SW 1271 (cell line): ENCODE measurements at places on chromosomes 7 and 10.

GRCh38 chr7:110595694-110596093 lies 495.2 kb upstream of the LRRN3 start:
- no peak for DNase-seq

GRCh38 chr7:106503626-106504025 lies 157.3 kb downstream of the CCDC71L start:
- no peak for DNase-seq

DNA sequence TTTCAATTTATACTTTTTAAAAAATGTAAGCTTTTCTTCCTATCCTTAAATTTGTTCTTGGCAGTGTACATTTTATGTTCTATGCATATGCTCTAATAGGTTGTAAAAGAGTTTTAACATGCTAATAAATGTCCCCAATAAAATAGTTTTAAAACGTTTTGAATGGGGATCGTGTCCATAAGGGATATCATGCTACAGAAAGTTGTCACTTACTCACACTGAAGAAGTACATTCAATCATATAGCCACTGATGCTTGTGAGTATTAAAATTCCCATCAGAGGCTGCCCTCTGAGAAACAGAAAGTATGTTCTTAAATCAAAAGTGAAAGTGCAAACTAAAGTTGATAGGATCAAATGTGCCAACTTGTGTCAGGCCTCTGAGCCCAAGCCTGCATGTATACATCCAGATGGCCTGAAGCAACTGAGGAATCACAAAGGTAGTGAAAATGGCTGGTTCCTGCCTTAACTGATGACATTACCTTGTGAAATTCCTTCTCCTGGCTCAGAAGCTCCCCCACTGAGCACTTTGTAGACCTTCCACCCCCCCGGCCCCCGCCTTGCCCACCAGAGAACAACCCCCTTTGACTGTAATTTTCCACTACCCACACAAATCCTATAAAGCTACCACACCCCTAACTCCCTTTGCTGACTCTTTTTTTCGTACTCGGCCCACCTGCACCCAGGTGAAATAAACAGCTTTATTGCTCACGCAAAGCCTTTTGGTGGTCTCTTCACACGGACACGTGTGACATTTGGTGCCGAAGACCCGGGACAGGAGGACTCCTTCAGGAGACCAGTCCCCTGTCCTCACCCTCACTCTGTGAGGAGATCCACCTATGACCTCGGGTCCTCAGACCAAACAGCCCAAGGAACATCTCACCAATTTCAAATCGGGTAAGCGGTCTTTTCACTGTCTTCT lies 877 bp upstream of the NOD1 start:
- DNase-seq, result no peak

GRCh38 chr10:121159670-121160069 lies 308.5 kb downstream of the WDR11 start:
- no peak for DNase-seq

DNA sequence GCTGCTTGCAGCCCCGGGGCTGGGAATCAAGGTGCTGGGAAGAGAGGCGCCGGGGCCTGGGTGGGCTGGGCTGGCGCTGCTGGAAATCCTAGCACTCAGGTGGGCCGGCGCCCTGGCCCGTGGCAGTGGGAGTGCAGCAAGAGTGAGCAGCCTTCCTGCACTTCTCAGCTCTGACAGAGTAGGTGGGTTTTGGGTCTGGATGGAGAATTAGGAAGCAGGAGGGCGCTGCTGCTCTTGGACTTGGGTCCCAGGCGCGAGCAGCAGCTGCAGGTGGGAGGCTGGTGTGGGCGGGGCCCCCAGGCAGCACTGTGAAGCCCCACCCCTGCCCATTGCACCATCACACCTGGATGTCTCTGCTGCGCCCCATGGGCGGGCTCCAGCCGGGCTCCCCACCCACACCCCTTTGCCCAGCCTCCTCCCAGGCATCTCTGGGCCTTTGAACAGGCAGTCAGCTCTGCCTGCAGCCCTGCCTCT lies 6.0 kb downstream of the BRI3 start:
- no peak for DNase-seq

GRCh38 chr7:111150709-111151108 lies 59.8 kb downstream of the LRRN3 start:
- no peak for DNase-seq

DNA sequence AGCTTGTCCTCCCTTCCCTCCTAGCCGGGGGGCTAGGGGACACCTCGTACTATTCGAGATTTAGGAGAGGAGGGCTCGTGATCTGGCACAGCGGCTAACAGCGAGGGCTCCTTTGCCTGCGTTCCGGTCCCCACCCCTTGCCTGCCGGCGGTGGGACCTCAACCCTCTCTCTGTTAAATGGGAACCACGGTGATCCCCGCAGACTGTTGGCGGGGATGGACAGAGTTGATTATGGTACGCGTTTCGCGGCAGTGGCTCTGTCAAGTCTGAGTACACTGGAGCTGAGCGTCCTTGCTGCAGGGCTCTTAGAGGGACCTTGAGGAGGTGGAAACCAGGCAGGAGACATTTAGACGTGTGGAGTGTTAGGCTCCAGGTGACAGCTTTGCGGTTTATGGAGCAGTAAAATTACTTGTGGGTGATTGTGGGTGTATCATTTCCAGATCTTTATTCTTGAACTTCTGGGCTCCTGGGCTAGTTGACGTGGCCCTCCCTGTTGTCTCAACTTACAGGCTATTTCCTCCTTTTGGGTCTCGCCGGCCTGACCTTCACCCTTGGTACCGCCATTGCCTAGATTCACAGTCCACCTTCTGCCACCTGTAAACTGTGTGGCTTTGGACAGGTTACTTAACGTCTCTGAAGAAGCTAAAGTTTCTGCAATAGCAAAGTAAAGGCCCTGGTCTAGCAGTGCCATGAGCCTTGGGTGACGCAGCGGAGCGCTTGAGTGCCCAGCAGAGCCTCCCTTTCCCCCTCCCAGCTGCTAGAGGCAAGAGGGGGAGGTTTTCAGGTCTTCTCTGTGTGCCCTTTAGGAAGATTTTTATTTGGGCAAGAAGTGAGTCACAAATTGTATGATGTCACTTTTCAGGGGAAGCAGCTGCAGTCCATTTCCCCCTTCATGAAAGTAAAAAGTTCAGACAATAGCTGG lies 739 bp downstream of the CASP7 start:
- no peak for DNase-seq

GRCh38 chr7:124813994-124814798 lies 48.6 kb upstream of the GPR37 start:
- DNase-seq, result no peak

GRCh38 chr10:37960591-37961137 lies 15.8 kb downstream of the ZNF25 start:
- DNase-seq, result no peak

DNA sequence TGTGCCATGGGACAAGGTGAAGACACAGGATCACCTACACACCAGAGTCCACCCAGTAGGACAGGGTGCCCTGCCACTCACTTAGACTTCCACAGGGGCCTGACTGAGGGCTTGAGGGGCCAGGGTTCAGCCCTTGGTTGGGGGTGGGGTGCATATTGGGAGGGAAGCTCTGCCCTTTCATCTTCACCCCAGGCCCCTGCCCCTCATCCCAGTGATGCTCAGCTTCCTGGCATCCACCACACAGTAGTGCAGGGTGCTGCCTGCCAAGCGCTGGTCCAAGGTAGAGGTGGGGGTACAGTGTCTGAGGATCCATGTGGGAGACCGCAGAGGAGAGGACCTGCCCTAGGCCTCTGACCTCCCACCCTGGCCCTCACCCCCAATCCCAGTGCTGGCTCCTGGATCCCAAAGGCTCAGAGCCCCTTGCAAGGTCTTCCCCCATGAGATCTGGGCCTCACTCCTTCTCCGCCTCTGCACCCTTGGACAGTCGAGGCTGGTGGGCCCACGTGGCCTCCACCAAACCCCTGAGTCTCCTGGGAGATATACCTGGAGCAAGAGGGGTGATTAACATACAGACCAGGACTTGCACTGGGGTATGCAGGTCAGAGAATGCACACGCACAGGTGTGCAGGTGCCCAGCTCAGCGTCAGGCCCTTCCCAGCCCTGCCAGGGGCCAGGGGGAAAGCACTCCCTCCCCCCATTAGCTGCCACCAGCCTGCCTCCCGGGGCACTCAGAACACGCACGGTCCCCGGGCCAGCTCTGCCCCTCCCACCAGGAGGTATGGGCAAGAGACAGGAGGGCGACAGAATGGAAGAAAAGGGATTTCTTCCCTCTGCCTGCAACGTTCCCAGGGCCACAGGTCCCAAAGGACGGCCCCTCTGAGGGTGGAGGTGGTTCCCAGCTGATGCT lies 8.6 kb upstream of the IRF5 start:
- DNase-seq, result no peak

DNA sequence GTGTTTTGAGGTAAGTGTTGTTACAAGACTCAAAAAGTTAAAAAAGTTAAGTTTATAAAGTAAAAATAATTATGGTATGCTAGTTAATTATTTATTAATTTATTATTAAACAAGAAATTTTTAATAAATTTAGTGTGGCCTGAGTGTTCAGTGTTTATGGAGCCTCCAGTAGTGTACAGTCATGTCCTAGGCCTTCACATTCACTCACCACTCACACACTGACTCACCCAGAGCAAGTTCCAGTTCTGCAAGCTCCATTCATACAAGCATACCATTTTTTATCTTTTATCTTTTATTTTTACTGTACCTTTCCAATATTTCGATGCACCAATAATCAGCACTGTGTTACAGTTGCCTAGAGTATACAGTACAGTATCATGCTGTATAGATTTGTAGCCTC lies 381.2 kb upstream of the MGMT start:
- DNase-seq, result no peak
